ENCODE measurements at places on chromosomes 1 and 21.

DNA sequence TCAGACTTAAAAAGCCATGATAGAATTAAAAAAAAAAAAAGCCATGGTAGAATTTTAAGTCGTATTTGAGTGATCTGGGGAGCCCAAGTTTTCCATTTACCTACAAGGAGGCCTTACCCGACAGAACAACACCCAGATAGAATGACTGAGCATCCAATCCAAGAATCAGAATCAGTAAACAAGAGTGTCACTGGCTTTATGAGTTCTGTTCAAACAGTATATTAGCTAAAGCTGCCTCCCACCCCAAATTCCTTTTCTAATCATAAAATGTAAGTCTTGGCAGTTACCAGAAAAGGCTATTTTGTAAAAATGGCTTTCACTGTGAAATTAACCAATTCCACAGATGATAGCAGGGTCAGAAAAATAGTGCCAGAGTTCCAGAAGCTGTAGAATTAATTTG, 1.2 kb downstream of the GTF2B start:
- no peak for DNase-seq

DNA sequence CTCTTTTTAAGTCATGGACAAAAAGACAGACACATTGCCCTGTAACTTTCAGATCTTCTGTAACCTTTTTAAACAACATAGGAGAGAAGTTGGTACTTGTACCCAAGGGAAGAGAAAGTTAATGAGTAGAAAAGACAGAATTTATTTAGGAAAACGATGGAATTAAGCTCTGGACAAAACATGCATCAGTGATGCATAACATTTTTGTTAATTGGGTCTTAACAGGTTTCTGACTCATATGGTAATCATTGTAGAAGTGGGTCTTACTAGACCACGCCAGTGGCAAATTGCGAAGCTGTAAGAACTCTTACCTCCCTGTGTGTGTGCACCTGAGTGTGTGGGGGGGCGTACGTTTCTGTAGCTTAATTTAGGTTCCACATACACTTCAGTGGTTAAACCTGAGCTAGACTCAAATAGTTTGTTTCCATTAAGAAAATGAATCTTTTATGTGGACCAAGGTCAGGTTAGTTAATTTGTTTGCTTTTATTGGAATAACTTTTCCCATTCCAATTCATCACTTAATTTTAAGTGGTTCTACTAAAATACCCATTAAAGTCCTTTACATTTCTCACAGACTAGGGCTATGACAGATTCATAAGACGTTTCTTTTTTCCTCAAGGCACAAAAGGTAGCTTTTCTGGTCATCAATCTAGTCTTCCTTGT, 48.1 kb downstream of the NFIA start:
- DNase-seq: no peak

DNA sequence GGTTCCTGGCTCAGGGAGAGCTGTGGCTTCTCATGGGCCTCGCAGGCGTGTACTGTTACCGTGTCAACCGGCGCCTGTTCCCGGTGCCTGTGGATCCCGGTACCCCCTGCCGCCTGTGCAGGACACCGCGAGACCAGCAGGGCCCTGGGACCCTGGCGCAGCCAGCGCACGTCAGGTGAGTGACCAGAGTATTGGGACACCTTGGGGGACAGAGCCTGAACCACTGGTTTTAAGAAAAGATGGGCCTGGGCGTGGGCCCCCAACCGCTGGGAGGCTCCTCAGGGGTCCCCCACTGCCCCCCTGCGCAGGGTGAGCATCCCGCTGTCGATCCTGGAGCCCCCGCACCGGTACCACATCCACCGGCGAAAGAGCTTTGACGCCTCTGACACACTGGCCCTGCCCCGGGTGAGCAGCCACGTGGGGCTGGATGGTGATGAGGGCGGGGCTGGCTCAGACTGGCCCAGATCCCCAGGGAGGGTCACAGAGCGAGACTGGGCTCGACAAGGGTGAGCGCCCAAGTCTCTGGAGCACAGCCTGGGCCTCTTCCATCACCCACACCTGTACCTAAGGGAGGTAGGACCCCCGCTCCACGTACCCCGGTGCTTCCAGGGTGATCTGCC, 10.5 kb downstream of the MIIP start:
- no peak for DNase-seq

GRCh38 chr1:92755541-92756461, 29.1 kb downstream of the EVI5 start:
- DNase-seq: no peak

DNA sequence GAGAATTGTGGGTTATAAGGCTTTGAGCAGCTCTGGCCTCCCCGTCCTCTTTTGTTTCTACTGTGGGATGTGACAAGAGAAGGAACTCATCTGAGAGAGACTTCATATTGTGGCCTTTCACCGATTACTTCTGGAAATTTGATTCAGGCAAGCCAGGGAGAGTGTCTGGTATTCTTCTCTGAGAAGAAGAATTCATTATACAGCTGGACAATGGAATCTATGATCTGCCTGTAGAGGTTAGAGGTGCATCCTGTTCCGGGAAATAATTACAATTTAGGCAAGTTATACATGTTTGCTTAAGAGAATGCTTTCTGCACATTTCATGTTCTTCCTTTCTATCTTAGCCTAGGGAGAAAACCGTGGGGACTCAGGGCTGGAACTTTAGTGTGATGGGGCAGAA, 12.8 kb upstream of the RNU1-2 start:
- DNase-seq: no peak

DNA sequence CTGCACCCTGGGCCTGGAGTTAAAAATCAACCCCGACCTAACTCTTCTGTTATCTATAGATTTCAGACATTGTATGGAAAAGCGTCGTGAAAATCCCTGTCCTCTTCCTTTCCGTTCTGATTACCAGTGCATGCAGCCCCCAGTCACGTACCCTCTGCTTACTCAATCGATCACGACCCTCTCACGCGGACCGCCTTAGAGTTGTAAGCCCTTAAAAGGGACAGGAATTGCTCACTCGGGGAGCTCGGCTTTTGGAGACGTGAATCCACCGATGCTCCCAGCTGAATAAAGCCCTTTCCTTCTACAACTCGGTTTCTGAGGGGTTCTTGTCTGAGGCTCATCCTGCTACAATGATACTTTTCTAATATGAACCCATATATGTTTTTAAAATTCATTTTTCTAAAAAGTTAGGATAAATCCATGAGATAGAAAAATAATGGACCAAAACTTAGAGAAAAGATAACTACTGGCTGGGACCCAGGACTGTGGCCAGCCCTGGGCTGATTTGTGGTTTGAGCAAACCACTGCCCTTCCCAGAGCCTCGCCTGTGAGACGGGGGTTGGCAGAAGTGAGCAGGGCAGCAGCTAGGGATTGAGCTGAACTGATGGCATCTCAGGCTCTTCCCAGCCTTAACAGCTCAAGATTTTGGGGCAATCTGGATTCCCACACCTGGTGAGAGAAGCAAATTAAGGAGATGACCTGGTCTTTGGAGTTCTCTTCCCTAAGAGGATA, 5.0 kb downstream of the UQCRHL start:
- DNase-seq: no peak

- no peak for DNase-seq
Observed at GRCh38 chr1:36654586-36654985, 171.9 kb upstream of the CSF3R start.

DNA sequence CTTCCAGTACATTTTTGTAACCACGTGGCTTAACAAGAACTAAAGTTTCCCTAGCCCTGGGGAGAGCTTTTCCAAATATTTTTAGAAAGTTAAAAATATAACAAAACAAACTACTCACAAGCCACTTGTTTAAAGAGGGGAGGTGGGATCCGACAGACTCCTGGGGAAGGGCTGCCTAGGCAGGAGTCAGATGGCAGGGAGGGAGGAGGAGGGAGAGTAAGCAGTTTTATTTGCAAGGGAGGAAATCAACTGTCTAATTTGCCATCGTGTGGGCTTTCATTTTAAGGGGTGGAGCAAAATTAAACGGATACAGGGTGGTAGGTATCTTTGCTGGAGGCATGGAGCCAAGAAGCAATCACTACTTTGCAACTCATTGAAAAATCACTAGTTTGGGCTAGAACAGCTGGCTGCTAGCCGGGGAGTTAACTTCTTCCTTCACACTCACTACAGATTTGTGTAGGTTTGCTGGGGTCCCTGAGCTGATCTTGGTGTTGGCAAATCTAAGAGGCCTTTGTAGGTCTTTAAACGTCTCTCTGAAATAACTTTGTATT, 8.8 kb downstream of the BARHL2 start:
- no peak for DNase-seq

GRCh38 chr1:228528612-228529011, 41.4 kb downstream of the RNF187 start:
- DNase-seq: no peak

- no peak for DNase-seq
Observed at GRCh38 chr1:221347706-221348105, 394.2 kb downstream of the DUSP10 start.

DNA sequence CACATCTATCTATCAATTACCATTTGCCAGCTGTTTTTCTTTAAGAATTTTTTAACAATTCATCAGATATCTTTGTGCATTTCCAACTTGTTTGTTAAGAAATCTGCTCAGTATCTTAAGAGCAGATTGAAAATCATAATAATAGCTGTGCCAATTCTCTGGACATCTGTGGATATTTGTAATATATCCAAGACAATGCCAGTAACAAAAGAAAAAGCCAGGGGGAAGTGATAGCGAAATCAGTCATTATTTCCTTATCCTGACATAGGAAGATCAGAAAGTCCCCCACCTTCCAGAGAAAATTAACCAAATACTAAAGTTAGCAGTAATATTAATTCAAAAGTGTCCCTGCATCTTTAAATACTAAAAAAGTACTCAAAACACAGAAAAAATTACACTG, 217.1 kb downstream of the RERE start:
- no peak for DNase-seq

DNA sequence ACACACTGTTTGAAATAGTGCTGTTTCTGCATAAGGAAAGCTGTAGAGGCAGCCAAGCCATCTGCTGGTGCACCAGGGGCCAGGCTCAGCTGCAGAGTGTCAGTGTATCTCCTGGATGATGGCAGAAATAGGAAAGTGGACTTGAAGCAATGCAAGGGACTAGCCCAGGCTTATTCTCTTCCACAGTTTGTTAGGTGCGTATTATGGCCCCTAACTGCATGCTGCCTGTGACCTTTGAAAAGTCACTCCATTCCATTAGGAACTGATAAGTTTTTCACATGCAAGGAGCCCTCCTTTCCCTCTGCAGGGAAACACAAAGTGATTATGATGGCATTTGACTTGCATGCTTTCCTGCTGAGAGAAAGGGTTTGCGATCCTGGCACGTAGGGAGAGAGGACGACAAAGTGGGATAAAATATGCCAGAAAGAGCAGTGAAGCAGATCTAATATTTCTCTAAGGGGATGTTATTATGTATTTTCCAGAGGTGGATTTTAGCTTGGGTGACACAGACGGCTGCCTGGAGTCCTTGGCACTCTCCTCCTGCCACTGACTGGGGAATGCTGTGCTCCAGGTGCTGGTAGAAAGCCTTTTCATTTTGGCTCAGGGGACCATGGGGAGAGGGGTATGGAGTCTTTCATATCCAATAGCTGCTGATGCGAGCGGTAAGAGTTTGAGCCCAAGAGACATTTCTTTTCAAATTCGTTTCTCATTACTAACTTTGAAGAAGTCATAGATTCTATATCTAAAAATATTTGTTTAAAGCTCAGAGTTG, 402.1 kb upstream of the B3GALT2 start:
- DNase-seq: no peak

- DNase-seq: peak; percentile 63
Observed at GRCh38 chr21:46229133-46229922, 754 bp upstream of the LSS start.

DNA sequence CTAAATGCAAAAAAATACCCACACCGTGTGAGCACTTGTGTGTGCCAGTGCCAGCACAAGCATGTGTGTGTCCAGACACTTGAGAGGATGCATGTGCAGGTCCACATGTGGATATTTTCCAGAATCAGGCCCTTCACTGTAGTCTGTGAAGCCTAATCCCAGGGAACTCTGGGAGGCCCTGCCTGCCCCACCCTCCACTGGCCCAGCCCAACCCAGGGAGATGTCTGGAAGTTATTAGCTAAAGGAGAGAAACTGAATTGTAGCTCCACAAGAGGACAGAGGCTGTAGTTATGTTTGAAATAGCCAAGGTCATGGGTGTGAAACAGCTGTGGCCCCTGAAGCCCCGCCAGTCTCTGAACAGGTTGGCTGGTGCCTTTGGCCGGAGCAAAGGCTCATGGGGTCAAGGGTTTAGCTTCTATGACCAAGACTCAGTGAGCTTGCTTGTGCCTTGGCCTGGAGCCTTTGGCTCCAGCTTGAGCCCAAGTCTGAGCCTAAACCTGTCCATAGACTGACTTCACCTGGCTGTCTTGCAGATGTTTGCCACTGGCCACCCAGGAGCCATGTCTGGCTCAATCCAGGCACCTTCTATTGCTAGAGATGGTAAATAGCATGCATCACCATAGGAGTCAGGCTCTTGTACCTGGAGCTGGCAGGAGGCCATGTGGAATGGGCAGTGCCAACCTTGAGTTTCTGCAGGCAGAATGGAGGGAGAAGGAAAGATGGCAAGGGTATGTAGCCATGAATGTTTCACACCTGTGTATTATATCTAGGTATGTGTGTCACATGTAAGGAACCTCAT, 69.9 kb downstream of the TMEM53 start:
- no peak for DNase-seq

- no peak for DNase-seq
Observed at GRCh38 chr1:236058141-236058934, 6.6 kb downstream of the NID1 start.

DNA sequence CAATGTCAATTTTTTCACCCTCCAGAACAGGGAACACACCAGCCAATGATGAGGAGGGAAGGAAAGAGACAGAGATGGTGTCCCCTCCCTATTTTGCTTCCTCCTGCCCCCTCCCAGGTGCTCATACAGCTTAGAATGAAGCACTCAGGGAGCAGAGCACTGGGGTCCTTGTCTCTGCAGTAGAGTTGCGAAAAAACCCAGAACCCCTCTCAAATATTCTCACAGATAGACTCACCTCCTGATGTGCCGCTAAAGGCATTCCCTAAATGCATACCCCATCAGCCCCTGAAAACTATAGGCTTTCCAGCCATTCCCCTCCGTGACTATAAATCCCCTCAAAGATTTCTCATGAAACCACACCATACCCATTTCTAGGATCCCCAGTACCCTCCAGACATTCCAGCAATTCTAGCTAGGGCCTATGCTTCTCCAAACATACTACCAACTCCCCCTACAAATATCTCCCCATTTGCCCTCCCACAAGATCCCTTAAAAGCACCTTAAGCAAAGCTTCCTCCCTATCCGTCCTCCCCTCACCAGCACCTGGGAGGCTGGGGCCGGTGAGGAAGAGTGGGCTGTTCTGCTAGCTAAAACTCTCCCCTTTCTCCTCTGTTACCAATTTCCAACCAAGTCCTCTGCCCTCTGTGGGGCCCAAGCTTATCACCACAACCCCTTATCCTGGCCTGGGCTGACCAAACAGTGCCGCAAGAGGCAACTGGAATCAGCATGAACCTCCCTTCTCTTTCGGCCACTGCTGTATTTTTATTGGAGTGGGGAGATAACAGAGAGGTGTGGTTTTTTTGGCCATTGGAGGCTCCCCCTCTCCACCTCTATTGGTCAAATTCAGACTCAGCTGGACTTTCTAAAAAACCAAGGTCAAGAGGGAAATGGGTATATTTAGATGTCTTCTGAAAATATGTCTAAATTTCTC, 54.7 kb downstream of the RHBG start:
- DNase-seq: no peak

- no peak for DNase-seq
Observed at GRCh38 chr1:5464366-5464765, 527.9 kb downstream of the NPHP4 start.

Data from RWPE1 (cell line).